Activated CD8-positive, alpha-beta memory T cell treated with anti-CD3 and anti-CD28 coated beads, Interleukin-2, amount 10 ng/mL, durations not matched to agents 7 days and 5 days (primary cell): ENCODE measurements at places on chromosomes 5 and 9.

DNA sequence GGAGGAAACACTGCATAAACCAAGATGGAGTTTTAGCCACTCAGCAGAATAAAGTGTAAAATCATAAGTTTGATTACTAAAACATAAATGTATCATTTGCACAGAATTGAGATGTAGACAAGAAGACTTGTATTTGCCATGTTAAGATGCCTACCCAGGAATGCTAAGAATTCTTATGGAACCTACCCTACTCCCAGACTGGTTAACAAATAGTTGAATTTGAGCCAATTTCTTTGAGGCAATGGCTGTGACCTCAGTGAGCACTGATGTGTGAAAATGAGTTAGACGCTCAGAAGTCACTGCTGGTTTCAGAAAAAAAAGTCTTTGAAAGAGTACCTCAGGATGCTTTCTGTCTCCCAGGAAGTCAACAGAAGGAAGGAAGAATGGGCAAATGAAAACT lies 95.6 kb downstream of the ESM1 start:
- no peaks in the 10 kb centered on the region for H3K36me3 ChIP-seq
- H3K27me3 ChIP-seq: peaks cover 82% of the 10 kb centered on the region
- H3K4me3 ChIP-seq: no peak overlapping the region
- H3K4me1 ChIP-seq: no peaks in the 10 kb centered on the region
- no peak overlapping the region for H3K27ac ChIP-seq
- DNase-seq: no peak

DNA sequence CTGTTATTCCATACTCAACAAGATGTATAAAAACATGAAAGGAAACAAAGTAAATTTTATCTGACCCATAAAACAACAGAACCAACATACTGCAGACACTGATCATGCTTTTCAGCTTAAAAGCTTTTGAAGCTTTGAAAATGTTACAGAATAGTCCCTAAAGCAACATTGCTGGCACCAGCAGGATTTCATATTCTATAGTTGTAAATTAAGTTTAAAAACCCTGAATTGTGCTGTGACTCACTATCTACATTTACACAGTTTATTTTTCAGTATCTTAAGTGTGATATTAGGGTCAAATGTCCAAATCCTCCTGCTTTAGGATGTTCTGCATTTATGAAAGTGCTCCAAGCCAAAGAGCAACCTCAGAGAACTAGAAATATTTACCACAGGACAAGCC lies 59.9 kb downstream of the ZFR start:
- no peak overlapping the region for H3K4me3 ChIP-seq
- peaks cover 59% of the 10 kb centered on the region for H3K36me3 ChIP-seq
- H3K4me1 ChIP-seq: peaks cover 6% of the 10 kb centered on the region
- H3K27me3 ChIP-seq: no peaks in the 10 kb centered on the region

DNA sequence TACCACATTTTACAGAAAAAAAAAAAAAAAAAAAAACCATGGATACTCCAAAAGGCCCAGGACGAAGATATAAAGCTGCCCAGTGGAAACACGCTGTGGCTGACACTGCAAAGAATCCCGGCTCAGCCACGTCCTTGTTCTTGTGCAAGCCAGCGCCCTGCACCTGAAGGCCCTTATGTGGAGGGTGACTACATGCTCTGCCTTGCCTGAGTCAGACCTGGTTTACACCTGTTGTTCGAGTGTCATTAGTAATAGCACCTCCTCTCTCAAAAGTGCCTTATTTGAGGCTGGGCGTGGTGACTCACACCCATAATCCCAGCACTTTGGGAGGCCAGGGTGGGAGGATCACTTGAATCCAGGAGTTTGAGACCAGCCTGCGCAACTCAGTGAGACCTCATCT lies 54.3 kb upstream of the ZSWIM6 start:
- H3K27me3 ChIP-seq: peaks cover 3% of the 10 kb centered on the region
- peaks cover 18% of the 10 kb centered on the region for H3K4me1 ChIP-seq
- no peak for DNase-seq
- H3K27ac ChIP-seq: no peak overlapping the region
- H3K36me3 ChIP-seq: no peaks in the 10 kb centered on the region

DNA sequence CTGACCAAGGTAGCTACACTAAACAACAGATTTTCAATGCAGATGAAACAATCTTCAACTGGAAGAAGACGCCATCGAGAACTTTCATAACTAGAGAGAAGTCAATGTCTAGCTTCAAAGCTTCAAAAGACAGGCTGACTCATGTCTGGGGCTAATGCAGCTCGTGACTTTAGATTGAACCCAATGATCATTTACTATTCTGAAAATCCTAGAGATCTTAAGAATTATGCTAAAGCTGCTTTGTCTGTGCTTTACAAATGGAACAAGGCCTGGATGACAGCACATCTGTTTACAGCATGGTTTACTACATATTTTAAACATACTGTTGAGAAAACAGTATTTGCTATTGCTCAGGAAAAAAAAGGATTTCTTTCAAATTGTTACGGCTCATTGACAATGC lies 54.9 kb downstream of the RICTOR start:
- H3K27me3 ChIP-seq: no peaks in the 10 kb centered on the region
- no peak for DNase-seq
- H3K27ac ChIP-seq: no peak overlapping the region
- H3K36me3 ChIP-seq: peaks cover 66% of the 10 kb centered on the region
- H3K4me3 ChIP-seq: no peak overlapping the region
- H3K4me1 ChIP-seq: peaks cover 31% of the 10 kb centered on the region

DNA sequence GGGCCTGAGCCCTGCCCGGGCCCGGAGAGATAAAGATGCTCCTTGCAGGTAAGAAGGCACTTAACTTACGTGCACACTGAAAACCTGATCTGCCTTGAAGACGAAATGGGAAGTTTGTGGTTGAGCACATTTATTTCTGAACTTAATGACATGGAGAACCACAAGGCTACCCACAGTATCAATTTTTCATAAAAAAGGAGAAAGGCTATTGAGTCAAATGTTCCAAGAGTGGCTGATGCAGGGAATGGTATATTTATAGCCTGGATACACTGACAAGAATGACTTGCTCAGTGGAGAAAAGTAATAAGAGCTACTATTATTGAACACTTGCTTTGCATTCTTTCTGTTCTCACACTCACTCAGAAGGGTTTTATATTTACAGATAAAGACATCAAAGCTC lies 419.3 kb downstream of the ACTL7B start:
- H3K4me1 ChIP-seq: no peaks in the 10 kb centered on the region
- H3K27ac ChIP-seq: no peak overlapping the region

- no peaks in the 10 kb centered on the region for H3K36me3 ChIP-seq
- peaks cover 18% of the 10 kb centered on the region for H3K27me3 ChIP-seq
- H3K4me1 ChIP-seq: peaks cover 11% of the 10 kb centered on the region
- peak within 1 kb of the TSS; percentile 61 for H3K4me3 ChIP-seq
- peak; percentile 46 for DNase-seq
- no peak within 1 kb of the TSS for H3K27ac ChIP-seq
Measured at GRCh38 chr5:1111727-1112289, at the start of gene SLC12A7. Gene SLC12A7, minus strand, starts transcription at chr5:1112063. Its CDS starts 72 bp downstream, at chr5:1111991.

- H3K27ac ChIP-seq: no peak overlapping the region
- no peaks in the 10 kb centered on the region for H3K4me1 ChIP-seq
- no peak for DNase-seq
- H3K36me3 ChIP-seq: no peaks in the 10 kb centered on the region
- H3K4me3 ChIP-seq: no peak overlapping the region
- H3K27me3 ChIP-seq: no peaks in the 10 kb centered on the region
Measured at GRCh38 chr5:16957304-16958196, 21.5 kb upstream of the MYO10 start.

- H3K4me3 ChIP-seq: no peak overlapping the region
- DNase-seq: no peak
- H3K4me1 ChIP-seq: no peaks in the 10 kb centered on the region
- H3K27ac ChIP-seq: no peak overlapping the region
- peaks cover 19% of the 10 kb centered on the region for H3K27me3 ChIP-seq
Measured at GRCh38 chr5:58450811-58451629, 8.9 kb downstream of the PLK2 start.

DNA sequence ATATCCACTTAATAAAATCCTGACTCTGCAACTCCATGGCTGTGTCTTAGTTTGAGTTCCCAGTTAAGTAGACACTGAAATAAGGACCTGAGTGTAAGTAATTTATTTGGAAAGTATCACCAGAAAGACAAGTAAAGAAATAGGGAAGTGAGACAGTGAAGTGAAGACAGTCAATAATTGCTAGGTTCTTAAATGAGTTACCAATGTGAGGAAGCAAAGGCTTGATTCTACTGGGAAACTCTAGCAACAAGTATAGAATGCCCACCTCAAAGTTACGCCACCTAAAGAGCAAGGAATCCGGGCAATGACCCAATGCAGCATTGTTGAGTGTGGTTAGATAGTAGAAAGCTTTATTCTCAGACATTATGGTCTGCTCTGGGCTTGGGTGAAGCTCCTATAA lies 383.9 kb downstream of the TLR4 start:
- H3K27ac ChIP-seq: no peak overlapping the region
- no peak overlapping the region for H3K4me3 ChIP-seq
- no peaks in the 10 kb centered on the region for H3K4me1 ChIP-seq

DNA sequence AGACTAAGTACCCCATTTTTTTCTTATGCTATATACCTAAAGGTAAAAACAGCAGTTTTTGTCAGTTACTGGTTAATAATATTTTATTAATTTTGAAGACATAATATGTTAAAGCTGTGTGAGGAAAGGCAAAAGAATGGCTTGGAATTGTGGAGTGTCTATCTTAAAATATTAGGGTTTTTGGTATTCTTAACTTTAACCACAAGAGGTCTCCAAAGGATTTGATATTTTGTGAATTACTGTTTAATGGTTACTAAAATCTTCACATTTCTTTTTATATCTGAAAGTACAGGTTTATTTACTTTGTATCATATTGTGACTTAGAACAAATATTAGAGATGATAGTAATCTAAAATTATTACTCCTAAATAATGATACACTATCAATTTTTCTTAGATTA lies 32.0 kb upstream of the DHFR start:
- no peaks in the 10 kb centered on the region for H3K27me3 ChIP-seq
- DNase-seq: no peak
- H3K4me3 ChIP-seq: no peak overlapping the region
- H3K4me1 ChIP-seq: peaks cover 24% of the 10 kb centered on the region

GRCh38 chr5:154249826-154250225 lies 59.3 kb downstream of the GALNT10 start:
- H3K4me1 ChIP-seq: no peaks in the 10 kb centered on the region
- DNase-seq: no peak

- H3K27me3 ChIP-seq: no peaks in the 10 kb centered on the region
- peak overlapping the region; percentile 44 for H3K4me3 ChIP-seq
- peak overlapping the region; percentile 95 for H3K27ac ChIP-seq
Measured at GRCh38 chr9:124286292-124286931, 28.7 kb downstream of the NEK6 start.

DNA sequence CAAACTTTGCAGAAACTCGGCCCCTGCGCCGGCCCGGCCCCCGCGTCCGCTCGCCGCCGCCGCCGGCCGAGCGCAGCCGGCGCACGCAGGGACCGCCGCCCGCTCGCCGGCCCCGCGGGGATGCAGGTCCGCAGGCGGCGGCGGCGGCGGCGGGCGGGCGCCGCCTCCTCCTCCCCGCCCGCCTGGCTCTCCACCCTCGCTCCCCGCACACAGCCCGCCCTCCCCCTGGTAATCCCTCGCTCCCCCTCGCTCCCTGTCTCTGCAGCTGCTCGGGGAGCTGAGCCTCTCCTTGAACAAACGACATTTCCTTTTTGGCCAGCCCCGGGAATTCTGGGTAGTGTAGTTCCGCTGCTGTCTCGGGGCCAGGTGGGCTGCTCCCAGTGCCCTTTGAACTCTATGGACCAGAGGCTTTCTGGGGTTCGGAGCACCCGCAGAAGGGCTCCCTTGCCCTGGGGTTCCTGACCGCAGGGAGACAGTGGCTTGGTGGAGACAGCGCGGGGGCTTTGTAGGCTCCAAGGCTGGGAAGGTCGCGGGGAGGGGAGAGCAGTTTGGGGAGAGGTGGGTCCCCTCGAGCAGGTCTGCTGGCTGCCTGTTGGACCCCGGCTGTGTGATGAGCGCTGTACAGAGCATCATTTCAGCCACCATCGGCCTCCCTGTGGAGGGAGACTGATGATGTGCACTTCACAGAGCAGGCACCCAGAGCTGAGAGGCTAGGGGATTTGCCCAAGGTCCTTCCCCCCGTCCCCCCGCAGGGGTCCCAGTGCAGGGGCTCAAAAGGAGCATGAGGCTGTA lies 1.8 kb upstream of the FAM78A start:
- H3K27ac ChIP-seq: peak overlapping the region; percentile 97
- H3K27me3 ChIP-seq: peaks cover 14% of the 10 kb centered on the region
- peak; percentile 88 for DNase-seq
- H3K4me1 ChIP-seq: peaks cover 23% of the 10 kb centered on the region

DNA sequence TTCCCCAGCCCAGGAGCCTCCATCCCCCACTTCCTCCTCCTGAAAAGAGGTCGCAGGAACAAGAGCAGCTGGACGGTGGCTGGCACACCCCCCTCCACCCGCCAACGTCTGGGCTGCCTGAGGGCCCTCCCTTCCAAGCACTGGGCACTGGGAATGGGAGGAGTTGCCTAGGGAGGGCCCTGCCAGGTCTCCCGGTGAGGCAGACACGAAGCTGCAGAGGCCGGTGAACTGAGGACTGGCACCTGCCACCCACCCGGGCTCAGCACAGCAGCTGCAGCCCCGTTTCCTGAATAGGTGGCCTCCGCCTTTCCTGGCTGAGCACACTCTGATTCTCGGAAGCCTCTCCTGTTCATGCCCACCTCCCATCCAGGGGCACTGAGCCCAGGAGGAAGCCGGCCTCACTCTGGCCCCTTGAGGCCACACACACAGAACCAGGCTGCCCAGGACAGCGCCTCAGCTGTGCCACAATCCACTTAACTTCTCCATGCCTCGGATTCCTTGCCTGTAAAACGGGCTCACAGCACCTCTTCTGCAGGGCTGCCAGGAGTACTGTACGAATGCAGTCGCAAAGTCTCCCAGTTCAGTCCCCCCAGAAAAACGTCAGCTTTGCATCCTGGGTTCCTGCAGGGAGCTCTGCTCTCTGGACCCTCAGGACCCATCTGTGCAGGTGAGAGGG lies 1.3 kb downstream of the NPDC1 start:
- H3K36me3 ChIP-seq: no peaks in the 10 kb centered on the region
- H3K27me3 ChIP-seq: peaks cover 31% of the 10 kb centered on the region
- H3K4me1 ChIP-seq: peaks cover 16% of the 10 kb centered on the region

DNA sequence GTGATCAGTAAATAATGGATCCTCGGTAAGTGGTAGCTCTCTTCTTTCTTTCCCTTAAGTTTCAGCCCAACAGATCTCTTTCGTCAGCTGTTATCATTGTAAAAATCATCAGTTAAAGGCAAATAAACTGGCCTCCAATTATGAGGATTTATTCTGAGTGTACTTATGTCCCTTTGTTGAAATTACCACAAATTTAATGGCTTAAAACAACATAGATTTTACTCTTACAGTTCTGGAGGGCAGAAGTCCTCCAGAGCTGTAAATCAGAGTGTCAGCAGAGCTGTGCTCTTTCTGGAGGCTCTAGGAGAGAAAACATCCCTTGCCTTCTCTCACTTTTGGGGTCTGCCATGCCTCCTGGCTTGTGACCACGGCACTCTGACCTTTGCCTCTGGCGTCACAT lies 104.6 kb downstream of the INSYN2B start:
- no peak for DNase-seq
- H3K4me1 ChIP-seq: no peaks in the 10 kb centered on the region
- no peak overlapping the region for H3K4me3 ChIP-seq
- H3K27ac ChIP-seq: no peak overlapping the region
- peaks cover 16% of the 10 kb centered on the region for H3K36me3 ChIP-seq
- no peaks in the 10 kb centered on the region for H3K27me3 ChIP-seq

GRCh38 chr9:73149371-73150067 lies 2.1 kb upstream of the ANXA1 start:
- H3K27me3 ChIP-seq: no peaks in the 10 kb centered on the region
- peak; percentile 61 for DNase-seq
- H3K4me1 ChIP-seq: peaks cover 49% of the 10 kb centered on the region
- H3K36me3 ChIP-seq: peaks cover 14% of the 10 kb centered on the region
- H3K4me3 ChIP-seq: peak overlapping the region; percentile 65
